ENCODE measurements at places on chromosomes 4 and X. TPM values are rescaled to one million over a fixed set of nuclear protein-coding genes. Genes with fewer than 3 reads are reported as not detected.

SLC6A14 gene
- total RNA-seq, result not detected

HEPH gene
- 33.2 TPM for total RNA-seq

CXCL13 gene
- total RNA-seq, result 0.16 TPM

TMPRSS11D gene
- not detected for total RNA-seq

RRH gene
- total RNA-seq, result not detected

NDST4 gene
- not detected for total RNA-seq

GAGE2A gene
- total RNA-seq, result not detected

SHROOM3 gene
- 8.9 TPM for total RNA-seq

DKK2 gene
- not detected for total RNA-seq

FHL1 gene
- 139 TPM for total RNA-seq

BMX gene
- 2.9 TPM for total RNA-seq

PABPC4L gene
- total RNA-seq, result 0.72 TPM

HTN3 gene
- total RNA-seq, result not detected

CLDN34 gene
- not detected for total RNA-seq

FAM184B gene
- total RNA-seq, result under 0.01 TPM
